NCI-H187 treated with DMSO at 0.1 percent for 48 hours (cell line): ENCODE measurements at places on chromosomes 7 and 10.

DNA sequence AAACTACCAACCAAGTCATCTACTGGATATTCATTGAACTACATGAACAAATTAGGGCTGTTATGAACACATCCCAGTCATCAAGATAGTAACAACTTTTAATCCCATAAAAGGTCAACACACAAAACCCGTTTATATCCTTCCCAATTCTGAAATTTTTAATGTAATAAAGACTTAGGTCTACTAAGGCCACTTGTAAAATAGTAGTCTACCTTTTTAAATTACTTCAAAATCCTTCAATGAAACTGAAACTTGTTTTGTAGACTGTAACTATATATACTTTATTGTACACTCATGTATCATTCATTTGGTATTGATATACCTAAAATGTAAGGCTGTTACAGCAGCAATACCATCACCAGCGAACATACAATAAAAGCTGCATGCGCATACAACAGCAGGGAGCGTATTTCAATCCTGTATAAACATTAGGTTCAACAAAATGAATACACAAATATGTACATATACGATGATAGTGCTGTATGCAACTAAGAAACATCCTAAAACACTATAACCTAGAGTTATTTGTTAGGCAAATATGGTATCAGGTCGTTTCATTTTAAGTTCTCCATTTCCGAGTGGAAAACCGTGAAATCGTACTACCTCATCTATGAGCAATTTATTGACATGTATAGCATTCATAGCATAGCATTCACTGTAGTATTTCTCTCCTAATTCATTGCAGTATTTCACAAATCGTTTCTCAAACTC lies 973 bp downstream of the ATAD1 start:
- DNase-seq: no peak

DNA sequence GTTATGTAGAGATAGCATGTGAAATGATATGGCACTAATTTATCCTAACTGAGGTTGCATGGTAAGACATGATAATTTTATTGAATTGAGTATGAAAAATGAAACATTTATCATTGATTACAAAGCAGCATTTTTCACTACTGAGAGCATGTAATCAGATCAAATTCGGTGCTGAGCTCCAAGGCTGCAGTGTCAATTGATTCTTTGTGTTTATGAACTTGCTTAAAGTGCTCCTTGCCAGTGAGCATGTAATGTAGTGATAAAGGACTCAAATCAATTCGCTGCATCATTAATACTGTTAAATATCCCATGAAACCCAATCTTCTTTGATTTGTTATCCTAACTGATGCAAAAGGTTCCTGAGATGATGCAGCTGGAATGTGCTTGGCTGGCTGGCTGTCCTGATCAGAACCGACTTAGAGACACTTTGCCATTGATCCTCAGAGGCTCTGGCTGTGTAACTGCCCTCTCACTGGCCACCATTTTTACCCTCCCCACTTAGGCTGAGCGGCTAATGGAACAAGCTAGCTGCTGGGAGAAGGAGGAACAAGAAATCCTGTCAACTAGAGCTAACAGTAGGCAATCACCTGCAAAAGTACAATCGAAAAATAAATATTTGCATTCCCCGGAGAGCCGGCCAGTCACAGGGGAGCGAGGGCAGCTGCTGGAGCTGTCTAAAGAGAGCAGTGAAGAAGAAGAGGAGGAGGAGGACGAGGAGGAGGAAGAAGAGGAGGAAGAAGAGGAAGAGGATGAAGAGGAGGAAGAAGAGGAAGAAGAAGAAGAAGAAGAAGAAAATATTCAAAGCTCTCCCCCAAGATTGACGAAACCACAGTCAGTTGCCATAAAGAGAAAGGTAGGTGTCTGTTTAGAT lies 89.8 kb upstream of the SAMD8 start:
- no peak for DNase-seq

- no peak for DNase-seq
Observed at GRCh38 chr7:19489162-19489820, 219.5 kb downstream of the POLR1F start.

DNA sequence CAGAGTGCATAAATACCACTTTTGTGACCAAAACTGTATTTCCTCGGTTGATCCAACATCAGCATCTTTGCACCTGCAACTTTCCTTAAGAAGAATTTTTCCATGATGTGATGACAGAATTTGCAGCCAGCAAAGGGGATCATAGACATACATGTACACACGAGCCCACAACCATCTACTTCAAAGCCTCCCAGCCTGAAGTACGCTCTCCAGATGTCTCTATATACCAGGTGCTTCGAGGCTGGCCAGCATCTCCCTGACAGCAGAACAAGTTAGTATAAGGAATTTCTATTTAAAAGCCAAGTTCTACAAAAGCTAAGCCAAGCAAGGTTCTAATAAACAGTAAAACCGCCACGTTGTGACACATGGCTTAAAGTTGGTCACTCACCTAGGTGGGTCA lies 328.5 kb downstream of the KCNMA1 start:
- DNase-seq: no peak

- DNase-seq: no peak
Observed at GRCh38 chr10:88194961-88195367, 331.5 kb downstream of the PTEN start.

DNA sequence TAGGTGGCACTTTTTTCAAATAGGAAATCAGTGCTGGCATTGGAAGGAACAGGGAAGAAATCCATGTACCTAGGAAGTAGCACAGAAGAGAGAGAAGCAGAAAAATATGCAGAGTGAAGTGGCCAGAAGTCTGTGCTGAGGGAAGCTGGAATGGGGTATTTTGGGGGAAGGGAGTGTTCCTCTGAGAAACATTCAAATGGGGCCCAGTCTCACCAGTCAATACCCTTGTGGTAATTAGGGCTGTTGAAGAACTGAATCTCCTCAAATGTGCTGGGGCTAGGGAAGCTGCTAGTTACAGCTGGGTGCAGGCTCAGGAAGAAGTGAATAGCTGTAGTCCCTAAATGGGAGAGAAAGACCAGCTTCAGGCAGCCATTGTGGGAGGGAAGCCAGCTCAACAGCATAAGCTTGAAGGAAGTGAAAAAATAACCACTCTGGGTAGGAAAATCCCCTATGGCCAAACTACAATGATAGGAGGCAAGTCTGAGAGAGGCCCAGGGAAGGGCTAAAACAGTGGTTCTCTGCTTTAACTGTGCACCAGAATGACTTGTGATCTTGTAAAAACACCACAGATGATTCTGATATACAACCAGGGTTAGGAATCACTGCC lies 7.6 kb downstream of the NDST2 start:
- no peak for DNase-seq
